ENCODE measurements at places on chromosomes 3 and 15.

DNA sequence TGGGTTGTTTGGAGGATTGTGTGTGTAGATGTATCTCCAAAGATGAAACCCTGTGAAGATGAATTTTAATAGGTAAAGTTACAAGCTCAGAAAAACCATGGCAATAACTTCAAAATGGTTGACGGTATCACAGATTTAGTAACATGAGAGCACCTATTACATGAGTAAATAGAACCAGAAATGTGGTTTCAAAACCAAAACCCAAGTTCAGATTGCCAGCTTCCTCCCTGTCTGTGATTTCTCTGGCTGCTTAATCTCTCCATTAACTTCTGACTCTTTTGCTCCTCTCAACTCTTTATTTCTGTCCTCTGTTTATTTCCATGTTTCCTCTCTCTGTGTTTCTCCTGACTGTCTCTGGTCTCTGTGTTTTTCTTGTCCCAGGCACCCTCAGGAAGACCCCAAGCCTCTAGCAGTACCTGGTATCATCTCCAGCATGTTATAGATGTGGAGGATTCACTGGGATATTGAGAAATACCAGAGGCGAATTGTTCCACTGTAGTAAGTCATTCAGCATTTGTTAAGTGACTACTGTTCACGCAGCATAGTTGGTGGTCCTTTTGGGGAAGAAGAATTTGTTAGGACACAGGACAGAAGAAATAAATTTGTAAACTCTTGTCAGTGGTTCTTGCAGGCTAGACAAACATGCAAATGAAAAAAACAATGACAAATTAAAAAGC, 138.8 kb downstream of the BBX start:
- no peak for DNase-seq

GRCh38 chr3:127787071-127787490, 35.2 kb downstream of the MGLL start:
- DNase-seq, result no peak

DNA sequence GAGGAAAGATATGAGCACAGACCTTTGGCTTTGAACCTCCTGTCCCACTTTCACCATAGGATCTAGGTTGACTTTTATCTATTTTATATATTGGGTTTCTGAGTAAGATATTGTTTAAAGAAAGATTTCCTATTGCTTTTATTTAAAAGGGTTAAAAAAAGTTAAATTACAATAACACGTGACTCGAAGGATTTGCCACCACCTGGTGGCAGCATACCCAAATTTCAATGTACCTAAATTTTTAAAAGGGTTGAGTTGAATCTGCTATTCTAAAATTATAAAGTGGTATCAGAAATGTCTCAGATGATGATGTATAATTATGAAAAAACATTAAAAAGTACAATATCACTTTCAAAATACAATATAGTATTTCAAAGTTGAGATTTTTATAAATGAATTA, 368.4 kb downstream of the MECOM start:
- no peak for DNase-seq

- DNase-seq, result no peak
Measured at GRCh38 chr3:154059833-154060232, 61.4 kb upstream of the ARHGEF26 start.

- DNase-seq, result no peak
Measured at GRCh38 chr15:94582368-94582767, 351.0 kb downstream of the MCTP2 start.

DNA sequence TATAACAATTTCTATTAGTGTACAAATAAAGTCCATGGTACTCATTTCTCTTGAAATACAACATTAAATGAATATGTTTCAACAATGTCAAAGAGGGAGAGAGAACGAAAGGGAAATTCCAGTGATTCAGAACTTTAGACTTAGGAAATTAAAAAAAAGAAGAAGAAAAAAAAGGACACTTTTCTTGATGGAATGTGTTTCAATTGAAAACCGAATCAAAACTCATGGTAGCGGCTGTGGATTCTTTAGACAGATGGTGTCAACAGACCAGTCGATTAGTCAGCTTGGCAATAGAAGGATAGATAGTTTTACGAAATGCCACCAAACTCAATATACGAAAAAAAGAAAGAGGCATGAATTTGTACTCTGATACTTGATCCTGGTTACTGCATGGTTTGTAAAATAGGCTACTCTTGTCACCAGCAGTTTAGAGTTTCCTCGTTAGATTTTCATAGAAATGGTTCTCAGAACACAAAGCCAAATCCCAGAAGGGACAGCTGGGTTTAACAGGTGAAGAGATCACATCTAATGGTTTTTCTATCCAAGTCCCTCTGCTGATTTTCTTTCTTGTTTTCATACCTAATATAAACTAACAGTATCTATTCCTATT, 793.5 kb downstream of the ROBO1 start:
- no peak for DNase-seq

DNA sequence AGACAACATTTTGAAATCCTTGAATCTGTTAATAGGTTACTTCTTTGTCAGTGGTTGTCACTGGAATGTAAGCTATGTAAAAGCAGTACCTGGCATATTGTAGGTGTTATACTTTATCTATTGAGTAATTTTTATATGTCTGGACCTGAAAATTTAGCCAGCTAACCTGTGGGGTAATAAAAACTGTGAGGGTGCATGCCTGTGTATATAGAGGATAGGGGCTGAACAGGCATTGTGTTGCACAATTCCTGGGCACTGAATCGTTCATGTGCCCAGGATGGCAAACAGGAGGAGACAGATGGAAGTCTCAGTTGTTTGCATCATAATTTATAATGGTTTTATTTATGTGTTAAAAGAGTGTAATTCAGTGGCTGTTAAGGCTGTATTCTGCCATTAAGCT, 67.1 kb downstream of the ARMC8 start:
- no peak for DNase-seq

GRCh38 chr15:82852941-82853561, 43.6 kb downstream of the WHAMM start:
- no peak for DNase-seq

DNA sequence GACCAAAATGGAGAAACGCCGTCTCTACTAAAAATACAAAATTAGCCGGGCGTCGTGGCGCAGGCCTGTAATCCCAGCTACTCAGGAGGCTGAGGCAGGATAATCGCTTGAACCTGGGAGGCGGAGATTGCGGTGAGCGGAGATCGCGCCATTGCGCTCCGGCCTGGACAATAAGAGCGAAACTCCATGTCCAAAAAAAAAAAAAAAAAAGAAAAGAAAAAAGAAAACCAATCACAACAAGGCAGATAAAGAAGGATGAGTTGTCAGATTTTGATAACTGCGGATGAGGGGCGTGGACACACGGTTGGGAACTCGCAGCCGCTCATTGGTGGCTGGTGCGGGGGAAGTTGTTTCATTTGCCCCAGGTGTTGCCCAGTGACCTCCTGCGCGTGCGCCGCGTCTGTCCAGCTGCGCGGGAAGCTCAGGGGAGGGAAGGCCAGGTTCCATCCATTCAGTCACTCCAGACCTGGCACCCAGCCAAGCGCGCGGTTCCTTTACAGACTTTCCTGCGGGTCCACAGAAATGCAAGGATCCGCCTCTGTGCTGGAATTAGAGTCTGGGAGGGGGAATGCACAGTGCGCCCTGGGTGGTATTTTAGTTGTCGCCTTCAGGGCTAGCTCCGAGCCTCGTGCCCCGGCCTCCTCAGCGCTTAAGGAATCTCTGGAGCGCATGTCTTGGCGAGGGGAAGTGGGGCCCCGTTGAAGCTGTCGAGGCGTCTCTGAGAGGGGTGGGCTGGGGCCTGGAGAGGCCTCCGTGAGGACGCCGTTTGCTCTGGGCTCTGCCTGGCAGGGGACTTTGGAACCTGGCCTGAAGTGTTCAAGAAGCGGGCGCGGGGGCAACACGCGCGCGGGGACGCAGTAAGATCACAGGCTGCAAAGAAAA, 708 bp upstream of the GCHFR start:
- no peak for DNase-seq

GRCh38 chr15:87741350-87741749, 515.2 kb downstream of the NTRK3 start:
- DNase-seq, result no peak

DNA sequence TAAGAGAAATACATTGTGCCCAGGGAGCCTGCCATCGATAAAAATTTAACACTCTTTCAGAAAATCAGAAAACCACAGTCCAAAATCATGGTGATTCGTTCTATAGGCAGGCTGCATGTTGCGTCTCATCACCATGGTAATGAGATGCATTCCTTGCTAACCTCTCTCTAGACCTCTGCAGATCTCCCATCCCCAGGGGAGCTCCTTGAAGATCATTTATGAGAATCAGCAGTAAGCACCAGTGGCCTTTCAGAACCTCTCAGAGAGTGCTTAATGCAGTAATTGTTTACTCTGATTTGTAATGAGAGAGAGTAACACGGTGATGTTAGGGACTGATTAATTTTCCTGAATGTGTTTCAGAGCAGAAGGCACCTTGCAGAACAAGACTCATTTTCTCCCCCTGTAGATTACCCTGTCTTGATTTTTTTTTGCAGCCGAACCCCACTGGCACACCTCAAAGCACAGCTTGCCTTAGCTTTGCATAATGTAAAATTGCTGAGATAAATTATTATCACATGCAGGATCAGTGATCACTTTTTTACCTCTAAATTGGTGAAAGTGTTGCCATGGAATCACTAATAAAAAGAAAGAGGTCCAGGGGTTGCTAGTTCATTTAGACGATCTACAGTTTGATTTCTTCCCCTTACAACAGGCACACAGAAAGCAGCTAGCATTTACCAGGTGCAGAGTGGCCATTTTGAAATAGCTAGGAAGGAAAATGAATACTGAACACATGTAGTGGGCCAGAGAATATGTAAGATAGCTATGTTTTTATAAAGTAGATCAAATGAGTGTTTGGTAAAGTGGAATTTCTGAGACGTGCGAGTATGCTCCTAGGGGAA, 98.9 kb upstream of the CHL1 start:
- no peak for DNase-seq

- DNase-seq, result no peak
Measured at GRCh38 chr3:31572236-31573004, 39.7 kb downstream of the STT3B start.

GRCh38 chr15:77243135-77243534, 172.2 kb upstream of the TSPAN3 start:
- no peak for DNase-seq

DNA sequence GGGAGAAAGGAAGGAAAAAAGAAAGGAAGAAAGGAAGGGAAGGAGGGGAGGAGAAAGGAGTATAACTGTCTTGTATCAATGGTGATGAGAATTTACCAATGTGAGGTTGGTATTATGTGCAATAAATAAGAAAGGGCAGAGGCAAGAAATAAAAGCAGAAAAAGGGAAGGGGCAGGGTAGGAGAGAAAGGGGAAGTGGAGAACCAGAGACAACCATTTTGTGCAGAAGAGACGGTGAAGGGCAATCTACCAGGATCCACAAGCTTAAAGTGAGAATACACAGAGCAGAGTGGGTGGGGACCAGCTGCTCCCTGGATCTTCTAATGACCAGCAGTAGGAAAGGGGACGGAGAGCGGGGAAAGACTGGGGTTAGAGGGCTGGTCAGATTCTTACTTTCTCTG, 106.9 kb upstream of the SLCO2A1 start:
- no peak for DNase-seq

GRCh38 chr3:188567478-188568195, 413.7 kb downstream of the LPP start:
- DNase-seq, result no peak

- DNase-seq, result no peak
Measured at GRCh38 chr3:39028546-39028945, 23.2 kb downstream of the SCN11A start.

GRCh38 chr3:179666436-179667035, 13.7 kb downstream of the USP13 start:
- DNase-seq, result no peak

DNA sequence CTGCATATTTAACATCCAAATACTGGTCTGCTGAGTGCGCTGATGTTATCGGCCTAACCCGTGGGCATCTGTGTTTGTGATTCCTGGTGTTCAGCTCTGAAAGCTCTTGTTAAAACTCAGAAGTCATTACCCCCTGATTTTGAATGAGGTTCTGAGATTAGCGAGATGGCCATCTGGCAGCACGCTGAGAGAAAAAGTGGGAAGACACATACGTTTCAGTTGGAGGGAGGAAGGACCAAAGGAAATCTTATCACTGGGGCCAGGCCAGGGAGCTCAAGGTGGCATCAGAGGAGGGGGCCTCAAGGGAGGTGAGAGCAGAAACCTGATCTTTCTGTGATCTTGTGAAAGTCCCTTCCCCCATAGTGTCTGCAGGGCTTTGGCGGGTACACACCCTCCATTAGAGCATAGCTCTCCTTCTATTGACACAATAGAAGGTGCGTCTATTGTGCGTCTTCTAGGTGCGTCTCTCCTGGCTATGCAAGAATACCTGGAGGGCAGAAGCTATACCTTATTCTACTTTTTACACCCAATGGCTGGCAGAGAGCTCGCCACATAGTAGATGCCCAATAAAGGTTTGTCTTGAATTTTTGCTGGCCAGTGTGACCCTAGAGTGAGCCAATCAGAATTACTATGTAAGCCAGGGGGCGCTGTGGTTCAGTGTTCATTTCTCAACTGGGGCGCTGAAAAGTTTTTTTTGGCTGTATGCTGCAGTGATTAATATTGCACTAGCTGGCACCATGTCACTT, 182.4 kb downstream of the SHQ1 start:
- no peak for DNase-seq

Data from AG09319 (cell line).